ENCODE measurements at places on chromosomes 6 and 20. TPM values are rescaled to one million over a fixed set of nuclear protein-coding genes. Genes with fewer than 3 reads are reported as not detected.

IL17F gene
- not detected for total RNA-seq

HLA-G gene
- total RNA-seq: not detected

LINC00237 gene
- total RNA-seq: 0.18 TPM

TMEM200A gene
- total RNA-seq: 9.2 TPM

NDRG3 gene
- 16.8 TPM for total RNA-seq

RBPJL gene
- not detected for total RNA-seq

SLC35D3 gene
- total RNA-seq: not detected

C6orf58 gene
- total RNA-seq: 0.09 TPM

HLA-F gene
- total RNA-seq: 6.6 TPM

AHCY gene
- 126 TPM for total RNA-seq

ELMO2 gene
- 30.1 TPM for total RNA-seq

GPLD1 gene
- total RNA-seq: 2.7 TPM

THBS2 gene
- total RNA-seq: 119 TPM
